Sciatic nerve (tissue), 2 donors: ENCODE measurements at places on chromosomes 11 and 22. TPM values are rescaled to one million over a fixed set of nuclear protein-coding genes. Genes with fewer than 3 reads are reported as not detected.

- no peak for DNase-seq
Measured at GRCh38 chr22:23100124-23100801, 29.9 kb downstream of the GNAZ start.

GRCh38 chr11:57219021-57219627, 17.9 kb downstream of the APLNR start:
- no peak for DNase-seq

GRCh38 chr22:27317096-27317495, 484.5 kb downstream of the MN1 start:
- no peak for DNase-seq

GRCh38 chr11:69481393-69481844, at the start of gene LINC01488:
Gene LINC01488 (plus strand): TSS chr11:69481663.
- DNase-seq = no peak

GRCh38 chr22:41289671-41290070, 3.7 kb upstream of the RANGAP1 start:
- no peak for DNase-seq

DNA sequence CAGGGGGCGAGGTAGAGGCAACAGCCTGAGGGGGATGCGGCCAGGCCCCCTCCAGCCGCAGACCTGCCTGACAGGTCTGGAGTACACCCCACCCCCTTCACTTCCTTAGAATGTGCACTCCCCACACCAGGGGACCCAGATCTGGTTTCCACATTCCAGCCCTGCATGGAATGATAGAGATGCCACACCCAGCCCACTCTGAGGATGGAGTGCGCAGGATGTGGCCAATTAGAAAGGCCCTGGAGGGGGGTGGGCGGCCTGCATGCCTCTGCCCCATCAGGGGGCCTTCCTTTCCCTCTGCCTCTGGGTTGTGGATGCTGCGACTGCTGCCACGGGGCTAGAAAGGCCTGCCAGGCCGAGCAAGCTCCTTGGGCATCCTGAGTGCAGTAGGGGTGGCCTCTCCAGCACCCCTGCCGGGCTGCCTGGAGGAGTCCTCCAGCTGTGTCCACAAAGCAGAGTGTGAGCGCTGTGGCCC, 28.2 kb upstream of the MGAT3 start:
- DNase-seq = no peak

GRCh38 chr22:28198692-28199091, 279.6 kb upstream of the PITPNB start:
- DNase-seq = no peak

DNA sequence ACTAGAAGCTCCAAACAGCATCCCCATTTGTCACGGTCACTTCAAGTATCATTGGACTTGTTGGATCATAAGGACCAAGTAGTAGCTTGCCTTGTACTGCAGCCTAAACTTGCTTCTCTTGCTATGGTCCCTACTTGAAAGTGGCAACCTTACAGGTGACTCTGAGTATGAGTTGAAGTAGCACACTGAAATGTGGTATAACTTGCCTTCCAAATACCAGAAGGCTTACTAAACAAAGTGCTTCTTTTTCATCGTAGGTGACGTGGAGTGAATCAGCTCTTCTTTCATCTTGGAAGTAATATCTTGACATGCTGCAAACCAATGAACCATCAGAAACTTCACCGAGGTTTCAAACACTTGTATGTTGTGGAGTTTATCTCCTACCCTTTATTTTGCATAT, 169.0 kb upstream of the DDI1 start:
- no peak for DNase-seq

DNA sequence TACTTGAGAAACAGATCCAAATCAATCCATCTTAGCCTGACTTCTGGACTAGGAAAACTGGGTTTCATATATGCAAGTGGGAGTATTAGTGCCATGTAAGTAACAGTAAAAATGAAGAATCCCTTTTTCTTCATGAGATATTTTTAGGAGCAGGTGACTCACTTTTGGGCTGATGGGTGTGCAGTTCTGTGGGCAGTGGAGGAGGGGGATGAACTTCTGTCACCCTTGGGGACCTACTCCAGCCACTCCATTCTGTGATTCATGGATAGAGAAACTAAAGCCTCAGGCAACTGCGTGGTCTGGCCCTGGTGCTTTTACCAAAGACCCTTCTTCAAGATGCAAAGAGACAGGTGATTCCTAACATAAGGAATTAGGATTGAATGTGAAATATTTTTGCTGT, 208.6 kb upstream of the NARS2 start:
- DNase-seq = no peak

DNA sequence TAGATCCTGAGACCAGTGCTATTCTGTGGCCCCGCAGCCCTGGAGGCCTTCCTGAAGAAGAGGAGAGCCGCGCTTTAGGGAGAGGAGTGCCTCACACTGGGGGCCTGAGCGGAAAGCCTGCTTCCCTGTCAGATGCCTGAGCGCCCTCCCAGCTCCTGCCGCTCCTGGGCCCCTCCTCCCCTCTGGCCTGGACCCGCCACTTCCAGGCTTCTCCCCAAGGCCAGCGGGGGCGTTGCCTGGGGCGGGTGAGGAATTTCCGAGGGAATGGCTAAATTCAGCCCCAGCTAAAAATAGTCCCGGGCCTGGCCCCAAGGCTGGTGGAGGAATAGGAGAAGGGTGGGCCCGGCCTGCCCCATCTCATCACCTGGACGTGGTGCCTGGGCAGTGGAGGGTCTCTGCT, 15.4 kb downstream of the ARHGEF17 start:
- DNase-seq = peak; percentile 87

- DNase-seq = no peak
Measured at GRCh38 chr11:17845431-17845881, 110.9 kb downstream of the KCNC1 start.

DNA sequence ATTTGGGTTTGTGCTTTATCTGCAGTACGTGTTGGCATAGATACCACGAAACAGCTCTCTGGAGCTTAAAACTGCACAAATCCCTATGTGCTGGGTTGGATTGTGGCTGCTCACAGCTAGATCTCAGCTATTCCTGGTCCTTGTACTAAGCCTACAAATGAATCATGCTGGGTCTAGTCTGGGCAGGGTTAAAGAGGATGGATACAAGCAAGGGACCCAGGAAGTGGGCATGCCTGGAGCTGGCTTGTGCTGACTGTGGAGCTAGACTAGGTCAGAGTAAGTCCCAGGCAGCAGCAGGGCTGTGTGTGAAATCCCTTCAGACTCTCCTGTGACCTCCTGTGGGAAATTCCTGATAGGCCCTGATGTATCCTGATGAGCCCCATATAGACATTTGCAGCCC, 3.9 kb upstream of the E2F8 start:
- no peak for DNase-seq

DNA sequence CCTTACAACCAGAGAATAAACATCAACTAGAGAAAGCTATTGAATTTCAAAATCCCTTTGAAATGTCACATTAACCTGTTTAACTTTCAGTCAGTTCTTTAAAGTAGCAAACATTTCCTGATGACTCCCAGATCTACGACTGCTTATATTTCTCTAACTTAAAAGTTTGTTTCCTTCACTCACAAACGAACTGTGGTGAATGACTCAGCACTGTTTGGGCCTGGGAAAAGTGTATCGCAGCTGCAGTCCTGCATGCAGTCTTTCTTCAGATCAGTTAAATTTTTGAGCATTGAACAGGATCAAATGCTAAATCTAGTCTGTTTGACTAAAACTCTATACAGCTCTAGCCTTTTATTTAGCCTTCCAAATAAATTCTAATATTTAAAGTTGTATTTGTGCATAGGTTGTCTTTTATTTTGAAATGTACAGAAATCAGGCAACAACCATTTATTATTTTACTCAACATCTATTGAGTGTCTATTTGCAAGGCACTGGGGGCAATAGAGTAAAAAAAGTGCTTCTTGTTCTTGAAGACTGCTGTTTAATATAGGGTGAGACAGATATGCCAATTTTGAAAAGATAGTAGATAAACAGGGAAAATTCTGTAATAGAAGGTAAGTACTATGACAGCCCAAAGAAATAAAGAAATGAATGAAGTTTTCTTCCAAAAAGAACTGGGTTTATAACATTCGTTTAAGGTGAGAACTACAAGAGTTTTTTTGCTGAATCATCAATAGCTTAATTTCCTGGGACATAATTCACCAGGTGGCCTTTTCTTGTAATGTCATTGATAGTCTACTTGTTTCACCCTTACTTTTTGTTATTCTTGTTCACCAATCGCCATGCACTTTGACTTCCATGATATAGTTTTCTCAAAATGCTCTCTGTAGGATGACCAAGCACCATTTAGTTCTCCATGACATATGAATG, 235.4 kb downstream of the METTL15 start:
- no peak for DNase-seq

- no peak for DNase-seq
Measured at GRCh38 chr11:12900496-12900895, 108.6 kb upstream of the RASSF10 start.

DNA sequence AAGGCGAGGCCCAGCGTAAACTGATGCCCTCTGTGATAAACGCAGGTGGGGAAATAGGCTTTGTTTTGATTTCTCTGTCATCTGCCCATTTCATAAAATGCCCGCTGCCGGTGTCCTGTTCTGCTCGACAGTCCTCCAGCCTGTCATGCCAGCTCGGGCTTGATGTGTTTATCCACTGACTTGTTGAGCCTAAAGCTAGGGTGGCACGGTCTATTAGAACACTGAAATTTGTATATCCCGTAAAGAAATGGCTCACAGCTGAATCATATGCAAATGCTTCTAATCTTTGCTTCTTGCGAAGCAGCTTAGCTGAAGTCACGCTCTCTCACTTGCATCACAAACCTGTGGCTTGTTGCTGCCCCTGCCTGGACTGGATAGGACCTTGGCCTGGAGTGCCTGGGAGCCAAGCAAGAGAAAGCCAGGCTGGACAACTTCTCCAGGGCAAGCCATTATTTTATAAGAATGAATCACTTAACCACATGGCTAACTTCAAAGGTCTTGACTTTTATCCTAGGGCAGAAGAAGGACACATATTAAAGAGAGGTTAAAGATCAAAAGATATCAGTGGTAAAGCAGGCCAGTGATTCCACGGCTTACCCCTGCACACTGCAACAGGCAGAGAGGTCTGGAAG, 33.1 kb downstream of the EHF start:
- DNase-seq = no peak

DNA sequence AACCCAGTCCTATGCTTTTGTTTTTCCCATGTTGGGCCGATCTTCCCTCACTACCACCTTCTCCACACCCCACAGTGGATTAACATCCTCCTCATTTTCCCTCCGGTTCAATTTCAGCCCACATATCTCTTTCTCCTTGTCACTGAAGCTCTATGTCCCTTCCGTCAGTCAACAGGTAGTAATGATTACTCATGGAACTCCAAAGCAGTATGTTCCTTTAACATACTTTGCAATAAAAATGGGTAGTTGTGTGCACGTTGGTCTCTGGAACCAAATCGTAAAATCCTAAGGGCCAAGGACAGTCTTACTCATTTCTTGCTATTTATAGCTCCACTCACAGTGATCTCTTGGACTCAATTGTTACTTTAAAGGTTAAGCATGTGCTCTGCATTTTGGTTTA, 20.2 kb downstream of the AMOTL1 start:
- no peak for DNase-seq

DNA sequence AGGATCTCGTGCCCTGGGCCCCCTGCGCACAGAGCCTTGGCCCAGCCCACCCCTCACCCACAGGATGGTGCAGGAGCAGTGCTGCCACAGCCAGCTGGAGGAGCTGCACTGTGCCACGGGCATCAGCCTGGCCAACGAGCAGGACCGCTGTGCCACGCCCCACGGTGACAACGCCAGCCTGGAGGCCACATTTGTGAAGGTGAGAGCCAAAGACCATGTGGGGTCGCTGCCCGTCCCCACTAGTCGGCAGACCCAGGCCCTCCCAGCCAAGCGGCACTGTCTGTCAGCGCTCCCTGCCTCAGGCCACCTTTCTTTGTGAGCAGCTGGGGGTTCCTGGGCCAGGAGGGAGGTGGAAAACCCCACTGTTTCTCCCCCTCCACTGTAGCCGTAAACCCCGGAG, 22.8 kb downstream of the FBLN1 start:
- no peak for DNase-seq

DNA sequence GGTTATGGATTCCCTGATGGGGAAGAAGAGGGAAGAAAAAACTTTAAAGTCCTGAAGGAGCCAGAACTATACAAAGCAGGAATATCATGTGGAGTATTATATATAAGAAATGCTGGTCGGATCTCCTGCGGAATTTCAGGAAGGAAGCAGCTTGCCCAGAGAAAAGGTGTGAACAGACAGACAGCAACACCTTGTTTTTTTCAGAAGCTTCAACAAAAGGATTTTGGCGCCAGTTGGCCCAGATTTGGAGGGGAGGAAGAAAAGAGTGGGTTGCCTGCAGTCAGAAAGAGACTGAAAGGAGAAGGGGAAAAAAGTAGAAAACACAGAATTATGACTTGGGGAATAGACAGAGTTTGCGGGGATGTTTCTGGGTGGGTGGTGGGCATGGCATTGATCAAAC, 45.2 kb downstream of the SEZ6L start:
- DNase-seq = no peak

- DNase-seq = peak; percentile 81
Measured at GRCh38 chr22:38313384-38313955, 3.8 kb downstream of the CSNK1E start.

DNA sequence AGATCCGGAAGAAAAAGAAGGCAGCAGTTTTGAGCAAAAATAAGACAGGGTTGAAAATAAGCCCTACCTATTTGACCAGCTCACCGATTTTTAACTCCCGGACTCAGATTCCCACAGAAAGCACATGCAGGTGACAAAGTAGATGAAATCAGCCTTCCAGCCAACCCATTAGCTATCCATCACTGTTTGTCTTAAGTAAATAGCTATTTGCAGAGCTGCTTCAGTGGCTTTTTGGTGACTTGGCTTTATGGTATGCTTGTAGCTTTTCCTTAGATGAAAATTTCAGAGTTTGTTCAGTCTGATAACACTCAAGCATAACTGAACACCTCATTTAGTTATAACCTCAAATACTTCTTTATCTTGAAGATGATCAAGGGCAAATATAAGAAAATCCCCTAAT, 192.6 kb downstream of the HIPK3 start:
- DNase-seq = no peak

The STIM1 gene
- total RNA-seq = 49.6 TPM

The MYO7A gene
- 16.7 TPM for total RNA-seq

The KCNK7 gene
- 1.5 TPM for total RNA-seq

The YPEL1 gene
- 8.2 TPM for total RNA-seq

The SLC2A11 gene
- 13.6 TPM for total RNA-seq

The OTOG gene
- not detected for total RNA-seq

The CADM1 gene
- 58.7 TPM for total RNA-seq

The INS gene
- total RNA-seq = 1.5 TPM
